ENCODE measurements at places on chromosomes 12 and 14.

DNA sequence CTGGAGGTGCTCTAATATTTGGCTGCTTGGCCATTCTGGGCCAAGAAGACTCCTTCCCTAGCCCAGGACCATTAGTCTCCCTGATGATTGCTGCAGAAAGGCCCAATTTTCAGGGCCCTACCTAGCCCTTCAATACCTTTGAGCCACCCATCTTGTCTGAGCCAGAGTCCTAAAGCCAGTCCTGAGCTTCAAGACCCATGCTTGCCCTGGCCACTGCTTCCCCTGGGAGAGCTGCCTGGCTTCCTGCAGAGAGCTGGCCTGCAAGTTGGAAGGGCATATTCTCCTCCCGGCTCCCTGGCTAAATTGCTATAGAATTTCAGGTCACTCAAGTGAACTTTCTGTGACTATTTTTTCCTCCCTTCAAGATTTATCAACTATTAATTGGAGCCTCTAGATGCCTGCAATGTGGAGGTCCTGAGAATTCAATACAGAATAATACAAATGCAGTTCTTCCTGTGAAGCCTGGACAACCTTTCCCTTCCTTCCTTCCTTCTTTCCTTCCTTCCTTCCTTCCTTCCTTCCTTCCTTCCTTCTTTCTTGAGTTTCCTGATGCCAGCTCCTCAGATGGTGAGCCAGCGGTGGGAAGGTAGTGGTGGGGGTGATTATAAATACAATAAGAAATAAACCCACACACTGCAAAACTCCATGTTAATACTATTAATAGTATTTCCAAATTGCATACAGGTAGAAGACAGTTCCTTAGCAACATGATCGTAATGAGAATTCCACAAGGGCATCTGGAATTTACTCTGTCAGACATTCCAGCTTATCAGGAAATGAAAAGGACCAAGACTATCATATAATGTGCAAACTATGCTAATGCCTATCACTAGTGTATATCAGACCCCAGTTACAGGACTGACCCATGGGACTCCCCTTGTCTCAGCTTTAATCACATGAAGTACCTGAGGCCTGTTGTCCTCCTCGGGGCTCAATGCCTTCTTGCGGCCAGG lies 108.1 kb downstream of the ZFP36L1 start:
- no peak for DNase-seq

GRCh38 chr12:41151793-41152192 lies 36.3 kb upstream of the PDZRN4 start:
- no peak for DNase-seq

GRCh38 chr14:100476012-100476822 lies 111.0 kb downstream of the BEGAIN start:
- DNase-seq: no peak

GRCh38 chr14:100140452-100141078 lies 18.9 kb downstream of the DEGS2 start:
- DNase-seq: no peak

- no peak for DNase-seq
These were observed 7.8 kb downstream of the AMN start for GRCh38 chr14:102930138-102930752.

Measured in thoracic aorta (tissue), 2 donors.